ENCODE measurements at places on chromosomes 12 and 14. TPM values are rescaled to one million over a fixed set of nuclear protein-coding genes. Genes with fewer than 3 reads are reported as not detected.

The GSKIP gene
- total RNA-seq = 30.5 TPM

The NCOR2 gene
- 205 TPM for total RNA-seq

- no peak overlapping the region for H3K27ac ChIP-seq
- H3K4me3 ChIP-seq = no peak overlapping the region
- H3K27me3 ChIP-seq = no peaks in the 10 kb centered on the region
- H3K4me1 ChIP-seq = no peaks in the 10 kb centered on the region
These were observed 128.8 kb downstream of the FOXG1 start for GRCh38 chr14:28895389-28895788.

- no peak overlapping the region for H3K4me3 ChIP-seq
- no peaks in the 10 kb centered on the region for H3K4me1 ChIP-seq
- H3K27ac ChIP-seq = no peak overlapping the region
- H3K36me3 ChIP-seq = no peaks in the 10 kb centered on the region
These were observed 87.6 kb upstream of the PRB2 start for GRCh38 chr12:11482955-11483354.

- peaks cover under 1% of the 10 kb centered on the region for H3K4me1 ChIP-seq
- no peak overlapping the region for H3K4me3 ChIP-seq
- no peaks in the 10 kb centered on the region for H3K36me3 ChIP-seq
- no peak overlapping the region for H3K27ac ChIP-seq
- H3K27me3 ChIP-seq = no peaks in the 10 kb centered on the region
- no peak for DNase-seq
These were observed 13.4 kb downstream of the GSG1 start for GRCh38 chr12:13090054-13090453.

The SLCO1A2 gene
- 0.31 TPM for total RNA-seq

The GLIPR1L1 gene
- not detected for total RNA-seq

DNA sequence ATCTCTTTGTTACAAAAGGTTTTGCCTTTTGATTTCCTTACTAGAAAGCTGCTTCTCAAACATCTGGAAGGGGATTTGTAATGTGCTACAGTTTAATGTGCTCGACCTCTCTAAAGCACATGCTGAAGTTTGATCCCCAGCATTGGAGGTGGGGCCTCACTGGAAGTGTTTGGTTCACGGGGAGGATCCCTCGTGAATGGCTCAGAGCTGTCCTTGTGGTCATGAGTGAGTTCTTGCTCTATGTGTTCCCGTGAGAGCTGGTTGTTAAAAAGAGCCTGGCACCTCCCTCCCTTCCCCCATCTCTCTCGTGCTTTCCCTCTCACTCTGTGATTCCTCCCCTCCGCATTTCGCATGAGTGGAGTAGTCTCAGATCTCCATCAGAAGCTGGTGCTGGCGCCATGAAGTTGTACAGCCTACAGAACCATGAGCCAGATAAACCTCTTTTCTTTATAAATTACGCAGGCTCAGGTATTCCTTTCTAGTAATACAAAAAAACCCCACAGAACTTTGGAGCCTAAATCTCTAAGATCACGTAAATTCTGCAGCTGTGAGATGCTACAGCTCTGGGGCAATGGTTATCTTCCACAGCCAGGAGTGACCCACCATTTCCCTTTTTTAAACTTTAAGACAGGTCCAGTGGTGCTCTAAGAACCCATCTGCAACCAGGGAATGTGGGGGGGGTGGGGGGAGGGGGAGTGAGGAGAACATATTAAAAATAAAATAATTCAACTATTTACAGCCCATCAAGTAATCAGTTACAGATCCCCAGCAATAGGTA, 214.4 kb downstream of the FOXN3 start:
- H3K27me3 ChIP-seq = no peaks in the 10 kb centered on the region
- H3K27ac ChIP-seq = no peak overlapping the region
- H3K36me3 ChIP-seq = no peaks in the 10 kb centered on the region
- no peak for DNase-seq
- peaks cover 5% of the 10 kb centered on the region for H3K4me1 ChIP-seq

The IRAK3 gene
- total RNA-seq = 19.9 TPM

DNA sequence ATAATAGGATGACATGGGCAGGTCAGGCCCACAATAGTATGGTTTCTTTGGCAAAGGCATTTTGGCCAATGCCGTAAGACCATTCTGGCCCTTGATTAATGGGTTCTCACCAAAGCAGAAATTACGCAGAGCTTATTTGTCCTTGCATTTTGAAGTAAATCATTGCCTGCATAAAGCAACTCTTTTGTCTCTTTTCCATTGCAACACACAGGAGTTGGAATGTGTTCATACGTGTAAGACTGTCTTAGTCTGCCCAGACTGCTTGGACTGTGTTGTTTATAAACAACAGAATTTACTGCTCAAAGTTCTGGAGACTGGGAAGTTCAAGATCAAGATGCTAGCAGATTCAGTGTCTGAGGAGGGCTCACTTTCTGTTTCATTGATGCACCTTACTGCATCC, 102.8 kb upstream of the NPAS3 start:
- no peaks in the 10 kb centered on the region for H3K36me3 ChIP-seq
- H3K4me3 ChIP-seq = no peak overlapping the region
- no peak for DNase-seq

DNA sequence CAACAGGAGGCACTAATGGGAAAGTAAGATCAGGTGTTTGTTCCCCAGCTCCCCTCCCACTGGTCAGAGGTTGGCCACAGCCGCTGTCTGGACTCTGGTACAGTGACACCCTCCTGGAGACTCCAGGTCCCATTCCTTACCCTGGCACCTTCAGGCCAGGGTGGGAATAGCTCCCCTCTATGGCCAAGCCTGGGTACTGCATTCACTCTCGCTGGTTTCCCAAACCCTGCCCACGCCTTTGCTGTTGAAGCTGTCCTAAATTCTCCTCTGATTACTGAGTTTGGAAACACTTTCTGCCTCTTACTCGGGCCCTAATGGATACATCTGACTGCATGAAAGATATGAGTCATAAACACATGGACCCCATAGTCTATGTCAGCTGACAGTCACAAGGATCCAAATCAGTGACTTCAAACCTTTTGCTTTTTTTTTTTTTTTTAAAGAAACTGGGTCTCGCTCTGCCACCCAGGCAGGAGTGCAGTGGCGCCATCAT, 17.9 kb downstream of the HRK start:
- H3K27ac ChIP-seq = no peak overlapping the region
- H3K4me1 ChIP-seq = peaks cover 2% of the 10 kb centered on the region

DNA sequence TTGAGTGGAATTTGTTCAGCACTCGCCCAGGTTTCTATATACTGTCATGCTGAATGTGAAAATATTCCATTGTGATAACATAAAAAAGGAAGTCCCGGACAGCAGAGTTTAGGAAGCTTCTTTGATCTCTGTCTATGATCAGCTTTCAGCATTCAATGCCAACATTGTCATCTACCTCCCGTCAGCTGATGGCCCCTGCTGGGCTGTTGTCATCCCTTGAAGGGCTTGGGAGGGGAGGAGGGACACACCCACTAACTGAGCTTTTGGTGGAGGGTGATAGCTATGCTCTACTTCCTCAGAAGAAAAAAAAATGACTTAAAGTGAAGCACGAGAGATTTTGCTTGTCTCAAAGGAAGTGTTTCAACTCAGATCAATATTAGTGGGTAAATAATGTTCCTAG, 4.7 kb upstream of the KRT77 start:
- DNase-seq = no peak
- H3K4me1 ChIP-seq = no peaks in the 10 kb centered on the region
- H3K27me3 ChIP-seq = peaks cover 5% of the 10 kb centered on the region
- H3K27ac ChIP-seq = no peak overlapping the region
- H3K36me3 ChIP-seq = no peaks in the 10 kb centered on the region
- H3K4me3 ChIP-seq = no peak overlapping the region

DNA sequence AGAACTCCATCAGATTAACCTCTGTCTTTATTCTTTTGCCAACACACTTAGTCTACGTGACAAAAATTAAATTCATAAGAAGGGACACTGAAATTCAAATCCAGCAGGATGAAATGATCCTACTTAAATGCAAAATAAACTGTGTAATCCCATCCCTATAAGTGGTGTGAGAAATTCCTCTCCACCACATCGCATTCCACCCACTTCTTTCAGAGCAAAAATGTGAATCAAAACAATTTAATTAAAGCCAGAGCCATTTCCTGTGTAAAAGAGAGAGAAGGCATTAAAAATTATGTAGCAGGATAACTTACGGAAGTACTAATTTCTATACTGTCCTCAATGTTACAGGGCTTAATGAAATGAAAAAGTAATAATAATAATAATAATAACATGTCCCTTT, 844.3 kb downstream of the GALC start:
- peak; percentile 12 for DNase-seq
- H3K27me3 ChIP-seq = no peaks in the 10 kb centered on the region
- no peak overlapping the region for H3K27ac ChIP-seq
- H3K4me1 ChIP-seq = no peaks in the 10 kb centered on the region
- H3K36me3 ChIP-seq = no peaks in the 10 kb centered on the region

The KRT82 gene
- not detected for total RNA-seq

- H3K27ac ChIP-seq = no peak overlapping the region
- H3K36me3 ChIP-seq = no peaks in the 10 kb centered on the region
- H3K27me3 ChIP-seq = no peaks in the 10 kb centered on the region
- H3K4me3 ChIP-seq = no peak overlapping the region
- no peak for DNase-seq
- peaks cover 2% of the 10 kb centered on the region for H3K4me1 ChIP-seq
These were observed 71.8 kb upstream of the GZMB start for GRCh38 chr14:24705840-24706239.

The MANSC1 gene
- 38.7 TPM for total RNA-seq

The TMEM52B gene
- total RNA-seq = 25.7 TPM

- H3K4me3 ChIP-seq = no peak overlapping the region
- DNase-seq = no peak
- no peak overlapping the region for H3K27ac ChIP-seq
- no peaks in the 10 kb centered on the region for H3K36me3 ChIP-seq
- H3K4me1 ChIP-seq = no peaks in the 10 kb centered on the region
These were observed 113.7 kb downstream of the RAD51B start for GRCh38 chr14:67933266-67933665.

DNA sequence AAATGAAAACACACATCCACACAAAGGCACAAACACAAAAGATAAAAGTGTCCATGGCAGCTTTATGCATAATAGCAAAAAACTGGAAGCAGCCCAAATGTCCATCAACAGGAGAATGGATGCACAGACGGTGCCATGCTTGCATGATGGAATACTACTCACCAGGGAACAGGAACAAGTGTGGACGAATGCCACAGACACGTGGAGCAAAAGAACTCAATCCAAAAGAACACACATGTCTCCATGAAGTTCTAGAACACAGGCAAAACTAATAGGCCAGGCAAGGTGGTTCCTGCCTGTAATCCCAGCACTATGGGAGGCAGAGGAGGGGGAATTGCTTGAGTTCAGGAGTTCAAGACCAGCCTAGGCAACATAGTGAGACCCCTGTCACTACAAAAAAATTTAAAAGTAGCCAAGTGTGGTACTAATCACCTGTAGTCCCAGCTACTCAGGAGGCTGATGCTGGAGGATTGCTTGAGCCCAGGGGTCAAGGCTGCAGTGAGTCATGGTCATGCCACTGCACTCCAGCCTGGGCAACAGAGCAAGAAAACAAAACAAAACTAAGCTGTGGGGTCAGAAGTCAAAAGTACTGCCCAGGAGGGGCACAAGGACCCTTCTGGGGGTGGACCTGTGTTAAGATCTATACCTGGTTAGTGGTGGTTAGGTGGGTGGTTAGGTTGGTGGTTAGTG, 7.3 kb upstream of the TMEM119 start:
- no peak for DNase-seq
- no peaks in the 10 kb centered on the region for H3K4me1 ChIP-seq
- no peaks in the 10 kb centered on the region for H3K27me3 ChIP-seq
- no peak overlapping the region for H3K27ac ChIP-seq
- no peaks in the 10 kb centered on the region for H3K36me3 ChIP-seq

DNA sequence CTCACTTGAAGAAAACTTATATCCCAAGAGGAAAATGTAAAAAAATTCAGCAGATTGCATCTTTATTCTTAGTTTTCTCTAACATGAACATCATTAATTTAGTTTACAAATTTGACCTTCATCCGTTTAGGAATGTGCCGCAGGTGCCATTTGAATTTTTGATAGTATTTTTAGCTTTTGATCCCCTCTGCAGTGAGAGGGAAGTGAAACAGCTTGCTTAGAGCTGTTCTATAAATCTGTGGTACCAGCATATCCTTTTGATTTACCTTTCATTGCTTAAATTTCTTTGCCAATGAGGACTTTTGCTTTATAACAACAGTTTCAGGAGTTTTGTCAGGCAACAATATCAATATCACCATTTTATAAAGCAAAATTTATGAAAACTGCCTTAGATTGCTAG, 32.7 kb downstream of the DUSP6 start:
- no peak overlapping the region for H3K4me3 ChIP-seq
- H3K4me1 ChIP-seq = peaks cover 7% of the 10 kb centered on the region
- no peaks in the 10 kb centered on the region for H3K27me3 ChIP-seq
- no peak overlapping the region for H3K27ac ChIP-seq
- H3K36me3 ChIP-seq = no peaks in the 10 kb centered on the region

DNA sequence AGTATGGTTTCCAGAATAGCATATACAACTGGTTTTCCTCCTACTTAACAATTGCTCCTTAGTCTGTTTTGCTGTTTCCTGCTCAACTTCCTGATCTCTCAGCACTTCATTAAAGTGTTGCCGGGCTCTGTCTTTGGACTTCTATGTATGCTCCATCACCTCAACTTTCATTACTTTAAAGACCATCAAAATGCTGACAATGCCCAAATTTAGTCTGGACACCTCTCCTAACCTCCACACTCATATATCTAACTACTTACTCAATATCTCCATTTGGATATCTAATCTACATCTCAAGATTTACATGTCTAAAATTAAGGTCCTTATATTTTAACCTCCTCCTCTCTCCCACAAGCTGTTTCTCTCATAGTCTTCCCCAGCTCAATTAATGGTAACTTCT, 54.4 kb upstream of the LGR5 start:
- no peak for DNase-seq
- H3K4me3 ChIP-seq = no peak overlapping the region
- H3K27ac ChIP-seq = no peak overlapping the region
- no peaks in the 10 kb centered on the region for H3K4me1 ChIP-seq

GRCh38 chr14:105532735-105533141, 6.4 kb downstream of the TMEM121 start:
- H3K27me3 ChIP-seq = no peaks in the 10 kb centered on the region
- no peak for DNase-seq
- H3K36me3 ChIP-seq = no peaks in the 10 kb centered on the region
- H3K4me3 ChIP-seq = no peak overlapping the region

DNA sequence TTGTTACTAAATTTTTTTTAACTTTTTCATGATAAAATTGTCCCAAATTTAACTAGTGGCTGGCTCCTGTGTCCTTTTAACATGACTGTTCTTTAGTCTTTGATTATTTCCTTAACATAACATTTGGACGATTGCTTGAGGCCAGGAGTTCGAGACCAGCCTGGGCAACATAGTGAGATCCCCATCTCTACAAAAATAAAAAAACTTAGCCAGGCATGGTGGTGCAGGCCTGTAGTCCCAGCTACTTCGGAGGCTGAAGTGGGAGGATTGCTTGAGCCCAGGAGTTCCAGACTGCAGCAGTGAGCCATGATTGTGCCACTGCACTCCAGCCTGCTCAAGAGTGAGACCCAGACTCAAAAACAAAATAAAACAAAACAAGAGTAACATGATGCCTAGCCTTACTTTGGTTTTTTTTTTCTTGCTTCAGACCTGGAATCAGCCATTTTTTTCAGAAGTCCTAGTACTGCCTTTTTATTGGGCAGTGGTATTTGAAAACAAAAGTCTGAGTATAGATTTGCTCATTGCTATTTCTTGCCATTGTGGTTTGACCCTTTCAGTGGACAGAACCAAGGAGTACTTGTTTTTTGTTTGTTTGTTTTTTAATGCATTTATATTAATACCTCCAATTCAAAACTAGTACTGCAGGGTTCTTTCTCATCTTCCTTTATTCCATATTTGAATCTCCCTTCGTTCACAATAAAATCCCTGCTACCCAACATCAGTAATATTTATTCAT, 4.8 kb downstream of the TOGARAM1 start:
- peak; percentile 33 for DNase-seq
- H3K27ac ChIP-seq = no peak overlapping the region
- peak overlapping the region; percentile 42 for H3K4me3 ChIP-seq
- H3K4me1 ChIP-seq = no peaks in the 10 kb centered on the region
- H3K36me3 ChIP-seq = peaks cover 2% of the 10 kb centered on the region
- H3K27me3 ChIP-seq = no peaks in the 10 kb centered on the region

The PSMB5 gene
- 87.1 TPM for total RNA-seq

Measured in kidney (tissue), 22 donors.